ENCODE measurements at places on chromosomes 11 and 22.

GRCh38 chr11:94793822-94794221, 25.7 kb downstream of the AMOTL1 start:
- DNase-seq: no peak

- no peak for DNase-seq
Measured at GRCh38 chr11:60221181-60221580, 21.8 kb downstream of the MS4A4E start.

GRCh38 chr22:20786536-20786979, 12.6 kb downstream of the SERPIND1 start:
- no peak for DNase-seq

GRCh38 chr11:57735619-57736298, 5.5 kb upstream of the SELENOH start:
- no peak for DNase-seq

DNA sequence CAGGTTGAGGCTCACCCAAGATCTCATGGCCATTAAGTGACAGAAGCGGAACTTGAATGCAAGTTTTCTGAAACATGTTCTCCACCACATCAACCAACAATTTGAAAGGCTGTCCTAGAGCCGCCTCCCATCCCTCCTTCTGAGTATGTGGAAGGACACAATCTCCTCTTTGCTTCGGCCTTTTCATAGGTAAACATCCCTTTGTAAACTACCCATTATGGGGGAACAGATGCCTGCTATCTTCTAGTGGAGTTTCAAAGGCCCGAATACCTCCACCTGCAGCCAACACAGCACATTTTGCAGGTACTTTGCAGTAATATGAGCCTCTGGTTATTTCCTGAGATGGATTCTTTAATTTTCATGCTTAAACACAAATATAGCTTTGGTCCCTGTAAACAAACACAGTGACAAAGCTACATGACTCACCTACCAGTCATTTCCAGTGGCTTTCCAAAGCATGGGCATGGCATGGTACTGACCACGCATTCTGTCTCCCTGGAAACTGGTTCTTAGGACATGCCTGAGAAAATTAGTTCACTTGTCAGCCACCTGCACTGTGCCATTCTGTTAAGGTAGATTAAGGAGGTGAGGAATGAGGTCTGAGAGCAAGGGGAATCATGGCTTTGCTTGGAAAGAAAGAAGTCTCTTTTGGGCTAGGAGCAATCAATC, 60.2 kb downstream of the EHF start:
- no peak for DNase-seq

- DNase-seq: peak; percentile 34
Measured at GRCh38 chr11:86292912-86293616, 9.0 kb upstream of the HIKESHI start.

GRCh38 chr11:44338698-44339529, 29.0 kb upstream of the ALX4 start:
- DNase-seq: no peak

GRCh38 chr11:19832086-19832750, 119.6 kb downstream of the NAV2 start:
- DNase-seq: no peak

GRCh38 chr11:126210871-126211235, 597 bp downstream of the RPUSD4 start:
- DNase-seq: no peak

DNA sequence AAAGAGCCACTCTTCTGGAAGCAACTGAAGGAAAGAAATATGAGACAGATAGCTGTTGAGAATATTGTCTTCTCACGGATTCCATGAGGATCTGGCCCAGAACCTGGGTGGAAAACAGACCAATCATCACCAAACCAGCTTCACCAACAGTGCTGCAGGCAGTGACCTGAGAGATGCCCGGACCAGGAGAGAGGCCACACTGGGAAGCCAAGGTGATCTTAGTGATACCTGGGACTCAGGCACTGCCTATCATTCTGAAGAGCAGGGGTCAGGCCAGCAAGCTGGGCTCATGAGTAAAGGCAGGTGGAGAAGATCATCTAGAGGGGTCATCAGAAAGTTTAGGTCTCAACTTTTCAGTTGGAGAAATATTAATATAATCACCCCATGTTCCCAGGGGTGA, 595.8 kb upstream of the CADM1 start:
- DNase-seq: no peak

- no peak for DNase-seq
Measured at GRCh38 chr11:133563505-133564025, 31.3 kb upstream of the OPCML start.

DNA sequence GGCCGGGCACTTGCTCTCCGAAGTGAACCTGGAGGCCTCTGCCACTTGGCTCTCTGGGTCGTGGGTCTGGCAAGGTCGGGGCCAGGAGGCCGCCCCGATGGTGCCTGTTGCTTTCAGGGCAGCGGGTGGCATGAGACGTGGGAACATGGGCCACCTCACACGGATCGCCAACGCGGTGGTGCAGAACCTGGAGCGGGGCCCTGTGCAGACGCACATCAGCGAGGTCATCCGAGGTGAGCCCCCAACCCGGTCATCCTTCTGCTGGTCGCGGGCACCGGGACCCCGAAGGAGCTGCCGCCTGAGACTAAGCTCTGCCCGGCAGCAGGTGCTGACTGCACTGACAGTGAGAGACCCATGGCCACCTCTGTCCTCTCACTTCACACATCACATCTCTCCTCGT, 40.0 kb downstream of the SBF1 start:
- no peak for DNase-seq

DNA sequence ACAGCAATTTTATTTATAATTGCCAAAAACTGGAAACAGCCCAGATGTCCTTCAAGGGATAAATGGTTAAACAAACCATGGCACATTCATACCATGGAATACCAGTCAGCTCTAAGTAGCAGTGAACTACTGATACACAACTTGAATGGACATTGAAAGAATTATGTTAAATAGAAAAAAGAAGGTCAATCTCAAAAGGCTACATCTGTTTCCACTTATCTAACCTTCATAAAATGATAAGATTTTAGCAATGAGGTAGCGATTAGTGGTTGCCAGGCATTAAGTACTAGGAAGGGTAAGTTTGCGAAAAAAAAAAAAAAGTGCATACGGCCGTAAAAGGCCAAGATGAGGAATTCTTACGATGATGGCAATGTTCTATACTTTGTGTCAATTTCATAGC, 738.7 kb upstream of the ANO3 start:
- DNase-seq: no peak

GRCh38 chr11:63226488-63227114, 16.8 kb downstream of the SLC22A25 start:
- DNase-seq: no peak
